ENCODE measurements at places on chromosomes 16 and 17. TPM values are rescaled to one million over a fixed set of nuclear protein-coding genes. Genes with fewer than 3 reads are reported as not detected.

TPSD1 gene
- total RNA-seq, result not detected

TUBD1 gene
- 5.7 TPM for total RNA-seq

SPOP gene
- total RNA-seq, result 48.1 TPM

CD300LB gene
- total RNA-seq, result not detected

CD300E gene
- total RNA-seq, result not detected

KCNJ2 gene
- 2.9 TPM for total RNA-seq

NPIPA5 gene
- 4.2 TPM for total RNA-seq

KRTAP4-3 gene
- not detected for total RNA-seq

VTN gene
- total RNA-seq, result 149 TPM

CCL22 gene
- total RNA-seq, result not detected

OGFOD3 gene
- 38.9 TPM for total RNA-seq

GNG13 gene
- not detected for total RNA-seq

PMFBP1 gene
- total RNA-seq, result 0.29 TPM

MYCBPAP gene
- 0.44 TPM for total RNA-seq

SLC5A11 gene
- 0.14 TPM for total RNA-seq

C16orf46 gene
- 0.57 TPM for total RNA-seq

ACSM5 gene
- total RNA-seq, result not detected

All from placental pericyte (primary cell).